Mammary epithelial cell (primary cell): ENCODE measurements at places on chromosomes 5 and 9. TPM values are rescaled to one million over a fixed set of nuclear protein-coding genes. Genes with fewer than 3 reads are reported as not detected.

IL13 gene
- not detected for polyA plus RNA-seq

TTC16 gene
- 0.03 TPM for polyA plus RNA-seq

CDX1 gene
- polyA plus RNA-seq: not detected

MEIKIN gene
- not detected for polyA plus RNA-seq

TAS2R1 gene
- not detected for polyA plus RNA-seq
